ENCODE measurements at places on chromosomes 7 and 10. TPM values are rescaled to one million over a fixed set of nuclear protein-coding genes. Genes with fewer than 3 reads are reported as not detected.

DNA sequence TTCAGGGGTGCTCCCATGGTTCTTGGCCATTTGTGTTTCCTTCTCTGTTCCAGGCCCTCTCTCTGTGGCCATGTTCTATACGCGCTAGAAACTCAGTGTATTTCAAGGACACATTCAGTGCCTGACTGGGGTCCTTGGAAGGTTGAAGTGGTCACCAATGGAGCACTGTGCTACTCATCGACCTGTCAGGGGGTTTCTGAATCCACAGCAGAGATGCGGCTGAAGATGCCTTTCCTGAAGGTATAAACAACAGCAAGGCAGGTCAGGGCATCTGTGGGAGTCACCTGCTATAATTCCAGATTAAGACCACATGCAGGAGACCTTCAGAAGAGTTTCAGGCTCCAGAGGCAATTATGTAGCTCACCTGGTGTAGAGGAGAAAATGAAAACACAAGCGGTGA, 86.8 kb upstream of the MGMT start:
- DNase-seq = no peak

- no peak for DNase-seq
Measured at GRCh38 chr7:114910787-114911186, 11.1 kb upstream of the MDFIC start.

DNA sequence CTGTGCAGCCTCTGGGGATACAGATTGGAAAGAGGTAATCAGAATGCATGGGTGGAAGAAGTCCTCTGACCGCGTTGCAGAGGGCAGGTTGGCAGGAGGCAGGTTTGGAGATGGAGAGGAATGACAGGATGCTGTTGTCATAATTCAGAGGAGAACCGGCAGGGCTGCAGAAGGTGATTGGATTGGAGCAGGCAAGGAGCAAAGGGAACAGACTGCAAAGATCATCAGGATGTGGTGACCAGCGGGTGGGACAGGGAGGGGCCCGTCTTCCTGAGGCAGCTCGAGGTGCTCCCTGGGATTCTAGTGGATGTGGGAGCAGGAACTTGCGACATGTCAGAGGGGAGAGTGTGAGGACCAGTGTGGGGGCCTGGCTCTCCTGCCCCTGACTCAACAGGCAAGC, 78.5 kb upstream of the PPIF start:
- no peak for DNase-seq

GRCh38 chr7:122416336-122416735, 111.8 kb upstream of the FEZF1 start:
- no peak for DNase-seq

GRCh38 chr10:103276251-103276895, 565 bp upstream of the INA start:
- peak; percentile 39 for DNase-seq

GRCh38 chr7:2141651-2142050, 91.1 kb downstream of the MAD1L1 start:
- DNase-seq = no peak

GRCh38 chr7:48621076-48621475, 303.3 kb upstream of the CDC14C start:
- DNase-seq = no peak

- no peak for DNase-seq
Measured at GRCh38 chr10:27568196-27569175, 64.4 kb downstream of the RAB18 start.

DNA sequence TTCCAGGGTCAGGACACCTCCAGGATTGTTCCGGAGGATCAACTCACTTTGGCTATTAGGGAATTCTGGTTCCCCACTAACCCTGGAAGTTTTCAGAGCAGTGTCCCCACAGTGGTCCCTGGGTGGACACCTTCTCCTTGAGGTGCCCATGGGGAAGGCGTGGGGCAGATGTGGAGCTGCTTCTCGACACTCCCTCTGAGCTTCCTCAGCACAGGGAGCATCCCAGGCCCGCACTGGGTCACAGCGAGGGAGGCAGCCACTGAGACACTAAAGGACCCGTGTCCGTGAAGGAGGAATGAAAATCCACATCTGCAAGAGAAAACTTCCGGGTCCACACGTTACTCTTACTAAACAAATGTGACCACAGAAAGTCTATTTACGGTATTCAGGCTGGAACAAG, 48.2 kb upstream of the MNX1 start:
- no peak for DNase-seq

GRCh38 chr10:46231087-46231486, 55.7 kb upstream of the ANTXRL start:
- DNase-seq = no peak

- no peak for DNase-seq
Measured at GRCh38 chr7:130084037-130084875, 13.9 kb downstream of the KLHDC10 start.

GRCh38 chr7:101743995-101744360, 73.4 kb upstream of the CUX1 start:
- DNase-seq = no peak

DNA sequence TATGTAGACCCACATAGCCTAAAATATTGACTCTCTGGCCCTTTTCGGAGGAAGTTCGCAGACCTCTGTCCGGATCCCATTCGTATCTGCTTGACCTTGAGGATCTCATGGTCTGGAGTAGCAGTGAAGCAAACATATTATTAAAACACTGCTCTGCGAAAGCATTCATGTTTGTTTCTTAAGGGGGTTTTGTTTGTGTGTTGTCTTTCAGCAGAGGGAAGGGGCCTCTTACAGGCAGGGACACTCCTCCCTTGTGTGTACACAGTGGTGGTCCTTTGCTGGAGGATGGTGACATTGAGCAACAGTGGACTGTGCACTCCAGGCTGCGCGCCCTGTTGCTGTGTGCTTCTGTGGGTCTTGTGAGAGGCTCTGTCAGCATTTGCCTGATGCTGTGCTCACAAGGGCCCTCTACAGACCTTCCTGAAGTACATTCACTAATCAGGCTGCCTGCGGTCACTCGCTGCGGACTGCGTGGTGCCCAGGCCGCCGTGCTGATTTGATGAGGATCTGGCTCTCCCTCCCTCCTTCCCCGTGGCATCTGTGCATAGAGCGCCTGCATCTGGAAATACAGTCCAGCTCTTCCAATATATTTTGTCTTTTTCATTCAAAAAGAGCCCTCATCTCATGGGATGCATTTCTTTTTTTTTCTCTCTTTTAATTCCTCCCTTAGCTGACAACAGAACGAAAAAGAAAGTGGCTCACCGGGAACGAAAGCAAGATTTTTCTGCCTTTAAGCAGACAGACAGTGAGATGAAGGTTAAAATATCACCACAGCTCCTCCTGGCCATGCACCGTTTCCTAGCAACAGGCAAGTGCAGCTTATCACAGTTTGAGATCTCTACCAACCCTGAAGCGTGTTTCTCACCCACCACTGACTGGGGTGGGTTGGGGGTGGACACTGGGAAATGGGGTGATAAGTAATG, 135.8 kb downstream of the CNNM2 start:
- DNase-seq = peak; percentile 77

GRCh38 chr7:123410273-123410904, 124.0 kb downstream of the IQUB start:
- DNase-seq = no peak

- no peak for DNase-seq
Measured at GRCh38 chr7:15864626-15864991, 178.1 kb upstream of the MEOX2 start.

GRCh38 chr10:91493313-91493712, 83.2 kb downstream of the HECTD2 start:
- DNase-seq = peak; percentile 53

GRCh38 chr7:154698726-154699291, 304.1 kb downstream of the PAXIP1 start:
- DNase-seq = peak; percentile 45

DNA sequence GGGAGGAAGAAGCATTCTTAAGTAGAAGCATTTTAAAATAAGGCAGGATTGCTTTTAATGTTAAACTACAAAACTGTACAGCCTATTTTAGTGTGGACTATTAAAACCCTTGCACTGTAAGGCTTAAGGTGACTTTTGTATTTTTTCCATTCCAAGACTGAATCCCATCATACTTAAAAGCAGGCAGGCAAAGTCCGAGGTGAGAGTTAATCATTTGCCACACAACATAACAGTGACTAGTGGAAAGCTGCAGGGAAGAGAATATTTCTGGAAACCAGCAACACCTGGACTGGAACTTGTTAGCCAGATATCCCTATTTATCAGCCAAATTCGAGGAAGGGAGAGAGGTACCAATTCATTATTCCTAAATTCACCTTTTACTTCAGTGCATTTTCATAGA, 3.5 kb downstream of the PRR15 start:
- no peak for DNase-seq

DNA sequence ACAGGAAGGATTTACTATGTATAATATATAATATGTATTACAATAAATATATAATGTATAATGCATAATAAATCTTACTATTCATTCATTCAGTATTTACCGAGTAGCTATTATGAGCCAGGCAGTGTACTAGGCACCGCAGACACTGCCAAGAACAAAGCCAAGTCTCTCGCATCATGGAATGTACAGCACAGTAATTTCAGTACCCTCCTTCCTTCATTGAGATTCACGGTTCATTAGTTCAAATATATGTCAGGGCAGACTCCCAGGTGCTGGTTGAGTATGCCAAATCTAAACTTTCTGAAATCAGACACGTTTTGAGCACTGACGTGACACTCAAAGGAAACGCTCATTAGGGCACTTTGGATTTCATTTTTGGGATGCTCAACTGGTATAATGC, 9.1 kb downstream of the USP6NL start:
- DNase-seq = no peak

DNA sequence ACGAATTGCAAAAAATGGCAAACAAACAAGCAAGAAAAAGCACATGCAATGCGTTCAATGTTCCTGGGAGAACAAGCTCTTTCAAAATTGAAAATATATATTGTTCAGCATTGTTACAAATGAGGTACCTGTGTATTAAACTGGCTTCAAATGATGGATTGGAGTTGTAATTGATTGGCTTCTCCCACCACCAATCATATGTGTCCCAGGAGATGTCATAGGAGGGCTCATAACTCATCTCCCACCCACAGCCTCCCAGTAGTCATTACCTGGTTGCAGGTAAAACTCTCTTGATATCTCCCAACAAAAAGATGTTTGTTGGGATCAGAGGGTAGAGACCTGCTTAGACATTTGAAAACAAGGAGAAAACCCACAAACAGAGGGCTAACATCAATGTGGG, 302.9 kb downstream of the BAMBI start:
- DNase-seq = no peak

- DNase-seq = no peak
Measured at GRCh38 chr10:104246976-104247375, 7.7 kb upstream of the GSTO1 start.

DNA sequence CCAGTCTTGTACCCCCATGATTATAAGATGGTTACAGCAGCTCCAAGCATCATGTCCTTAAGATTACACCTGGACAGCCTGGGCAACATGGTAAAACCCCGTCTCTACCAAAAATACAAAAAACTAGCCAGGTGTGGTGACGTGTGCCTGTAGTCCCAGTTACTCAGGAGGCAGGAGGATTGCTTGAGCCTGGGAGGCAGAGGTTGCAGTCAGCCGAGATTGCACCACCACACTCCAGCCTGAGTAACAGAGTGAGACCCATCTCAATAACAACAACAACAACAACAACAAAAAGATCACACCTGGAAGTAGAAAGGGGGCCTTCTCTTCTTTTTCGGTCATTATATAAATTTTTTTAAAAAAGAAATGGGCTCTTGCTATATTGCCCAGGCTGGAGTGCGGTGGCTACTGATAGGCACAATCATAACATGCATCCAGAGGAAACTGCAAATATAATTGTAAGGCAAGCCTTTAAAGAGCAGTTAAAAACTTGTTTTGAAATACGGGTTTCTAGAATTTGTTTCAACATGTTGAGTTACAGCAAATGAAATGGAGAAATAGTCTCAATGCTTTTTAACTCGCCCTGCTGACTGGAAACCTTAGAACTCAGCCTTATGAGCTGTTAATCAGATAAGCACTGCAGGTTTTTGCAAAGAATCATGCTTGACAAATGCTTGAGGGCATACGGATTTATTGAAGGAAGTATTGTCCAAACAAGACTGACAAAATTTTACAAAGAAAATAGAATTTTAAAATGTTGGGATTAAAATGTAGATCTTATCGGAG, 4.7 kb upstream of the ENTPD7 start:
- DNase-seq = no peak

- DNase-seq = no peak
Measured at GRCh38 chr10:129694691-129695243, 227.7 kb downstream of the MGMT start.

Gene LFNG
- polyA plus RNA-seq = 7.6 TPM

Gene IL15RA
- 1.2 TPM for polyA plus RNA-seq

Gene NEUROD6
- polyA plus RNA-seq = not detected

Gene URGCP
- polyA plus RNA-seq = 22.9 TPM

Gene CHAT
- not detected for polyA plus RNA-seq

Gene C10orf62
- 0.19 TPM for polyA plus RNA-seq

Gene TMEM213
- polyA plus RNA-seq = not detected
